B cell (primary cell): ENCODE measurements at places on chromosomes 7 and 10.

- no peak for DNase-seq
Observed at GRCh38 chr7:45092100-45092930, 3.5 kb upstream of the NACAD start.

- no peak for DNase-seq
Observed at GRCh38 chr10:129880191-129880870, 83.7 kb downstream of the EBF3 start.

GRCh38 chr10:21071001-21071673 lies 174.0 kb upstream of the NEBL start:
- no peak for DNase-seq

DNA sequence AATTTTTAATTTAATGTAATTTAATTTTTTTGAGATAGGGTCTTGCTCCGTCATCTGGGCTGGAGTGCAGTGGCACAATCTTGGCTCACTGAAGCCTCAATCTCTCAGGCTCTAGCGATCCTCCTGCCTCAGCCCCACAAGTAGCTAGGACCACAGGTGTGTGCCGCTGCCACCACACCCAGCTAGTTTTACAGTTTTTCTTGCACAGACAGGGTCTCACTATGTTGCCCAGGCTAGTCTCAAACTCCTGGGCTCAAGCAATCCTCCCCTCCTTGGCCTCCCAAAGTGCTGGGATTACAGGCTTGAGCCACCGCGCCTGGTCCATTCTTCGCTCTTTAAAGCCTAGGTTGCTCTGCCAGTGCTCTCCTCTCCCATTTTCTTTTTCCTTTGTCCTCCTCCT lies 12.9 kb downstream of the CALML3 start:
- DNase-seq, result no peak

DNA sequence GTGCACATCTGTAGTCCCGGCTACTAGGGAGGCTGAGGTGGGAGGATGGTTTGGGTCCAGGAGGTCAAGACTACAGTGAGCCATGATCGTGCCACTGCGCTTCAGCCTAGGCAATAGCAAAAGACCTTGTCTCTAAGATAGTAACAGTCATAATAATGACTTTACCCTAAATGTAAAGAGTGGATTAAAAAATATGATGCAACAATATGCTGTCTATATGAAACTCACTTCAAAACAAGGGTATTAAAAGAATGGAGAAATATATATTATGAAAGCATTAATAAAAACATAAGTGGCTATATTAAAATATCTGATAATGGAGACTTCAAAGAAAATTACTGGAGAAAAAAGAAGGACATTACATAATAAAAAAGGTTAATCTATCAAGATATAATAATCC lies 5.7 kb downstream of the GNA12 start:
- no peak for DNase-seq

DNA sequence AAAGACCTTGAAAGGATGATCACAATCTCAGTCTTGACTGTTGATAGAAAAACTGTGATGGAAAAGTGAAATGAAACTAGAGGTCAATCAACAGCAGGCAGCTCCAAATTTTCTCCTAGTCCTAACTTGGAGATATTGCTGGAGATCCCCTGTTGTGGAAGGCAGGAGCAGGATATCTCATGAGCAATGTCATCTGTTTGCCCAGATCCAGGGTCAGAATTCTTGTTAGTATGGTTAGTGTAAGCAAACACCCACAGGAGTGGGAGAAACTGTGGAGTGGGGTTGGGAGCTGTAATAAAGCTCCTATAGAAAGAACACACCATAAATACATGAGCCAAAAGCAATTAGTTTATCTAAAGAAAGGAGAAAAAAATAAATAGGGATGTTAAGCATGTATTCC lies 169.0 kb downstream of the AKR1D1 start:
- no peak for DNase-seq

- DNase-seq, result no peak
Observed at GRCh38 chr7:103379270-103379975, 32.0 kb downstream of the PSMC2 start.

GRCh38 chr7:13860734-13861133 lies 128.7 kb downstream of the ETV1 start:
- no peak for DNase-seq

GRCh38 chr7:20466543-20467021 lies 135.9 kb downstream of the ITGB8 start:
- DNase-seq, result no peak

DNA sequence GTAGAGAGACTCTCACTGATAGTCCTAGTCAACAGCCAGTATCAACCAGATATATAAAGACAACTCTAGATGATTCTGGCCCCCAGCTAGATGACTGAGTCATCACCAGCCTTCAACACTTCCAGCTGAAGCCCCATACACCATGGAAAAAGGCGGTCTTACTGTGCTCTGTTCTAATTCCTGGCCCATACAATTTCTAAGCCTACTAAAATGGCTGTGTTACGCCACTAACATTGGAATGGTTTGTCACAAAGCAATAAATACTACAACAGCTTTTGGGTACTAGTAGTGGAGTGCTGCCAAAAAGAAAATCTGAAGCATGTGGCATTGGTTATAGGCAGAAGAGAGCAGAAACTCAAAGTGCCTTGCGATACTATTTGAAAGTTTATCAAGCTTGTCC lies 13.0 kb upstream of the TES start:
- DNase-seq, result no peak

GRCh38 chr7:116851175-116851574 lies 11.2 kb upstream of the CAPZA2 start:
- no peak for DNase-seq

- DNase-seq, result no peak
Observed at GRCh38 chr7:82528577-82529310, 85.2 kb upstream of the CACNA2D1 start.

GRCh38 chr10:18340496-18341051 lies 200.3 kb downstream of the CACNB2 start:
- no peak for DNase-seq

DNA sequence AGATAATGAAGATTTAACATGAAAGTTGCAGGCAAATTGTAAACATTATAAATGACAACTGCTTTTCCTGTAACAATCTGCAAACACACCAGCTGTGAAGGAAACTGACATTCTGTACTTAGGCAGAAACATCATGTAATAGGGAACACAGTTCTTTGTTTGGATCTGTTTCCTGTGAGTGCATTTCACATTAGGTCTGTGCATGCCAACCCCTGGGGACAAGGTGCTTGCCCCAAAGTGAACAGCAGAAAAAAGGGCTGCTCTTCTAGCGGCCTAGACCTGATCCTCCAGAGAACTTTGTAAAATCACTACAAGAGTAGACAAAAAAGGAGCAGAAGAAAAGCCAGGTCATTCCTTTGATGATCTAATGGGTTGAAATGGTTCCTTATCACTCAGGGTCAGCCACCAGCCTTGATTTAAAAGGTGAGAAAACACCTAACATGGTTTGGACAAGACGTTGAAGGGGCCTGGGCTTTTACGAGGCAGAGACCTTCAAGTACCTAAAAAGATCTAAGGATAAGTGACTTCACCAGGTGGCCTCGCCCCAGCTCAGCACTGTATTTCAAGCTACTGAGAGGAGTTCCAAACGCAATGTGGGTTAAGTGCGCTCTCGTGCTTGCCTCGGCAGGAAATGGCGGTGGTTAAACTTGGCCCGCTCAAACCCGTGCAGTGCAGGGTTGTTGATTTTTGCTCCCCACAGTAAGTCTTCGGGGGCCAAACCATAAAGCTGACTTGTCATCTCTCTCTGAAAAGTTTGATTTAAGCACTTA lies 249.7 kb downstream of the CREB5 start:
- DNase-seq, result no peak

GRCh38 chr7:129831424-129832058 lies 121.2 kb downstream of the UBE2H start:
- DNase-seq, result no peak

- DNase-seq, result no peak
Observed at GRCh38 chr7:97847791-97848190, 24.4 kb downstream of the ASNS start.
